Posterior vena cava (tissue), 2 donors: ENCODE measurements at places on chromosomes 16 and 17. TPM values are rescaled to one million over a fixed set of nuclear protein-coding genes. Genes with fewer than 3 reads are reported as not detected.

Gene HOXB9
- not detected for total RNA-seq

Gene BAIAP2
- total RNA-seq = 30.5 TPM

Gene MAFG
- total RNA-seq = 25.0 TPM

Gene IL21R
- total RNA-seq = 0.24 TPM

Gene C1QL1
- total RNA-seq = 0.19 TPM

Gene DYNLRB2
- not detected for total RNA-seq

GRCh38 chr17:48335858-48336500, 94.0 kb downstream of the SKAP1 start:
- DNase-seq = no peak

DNA sequence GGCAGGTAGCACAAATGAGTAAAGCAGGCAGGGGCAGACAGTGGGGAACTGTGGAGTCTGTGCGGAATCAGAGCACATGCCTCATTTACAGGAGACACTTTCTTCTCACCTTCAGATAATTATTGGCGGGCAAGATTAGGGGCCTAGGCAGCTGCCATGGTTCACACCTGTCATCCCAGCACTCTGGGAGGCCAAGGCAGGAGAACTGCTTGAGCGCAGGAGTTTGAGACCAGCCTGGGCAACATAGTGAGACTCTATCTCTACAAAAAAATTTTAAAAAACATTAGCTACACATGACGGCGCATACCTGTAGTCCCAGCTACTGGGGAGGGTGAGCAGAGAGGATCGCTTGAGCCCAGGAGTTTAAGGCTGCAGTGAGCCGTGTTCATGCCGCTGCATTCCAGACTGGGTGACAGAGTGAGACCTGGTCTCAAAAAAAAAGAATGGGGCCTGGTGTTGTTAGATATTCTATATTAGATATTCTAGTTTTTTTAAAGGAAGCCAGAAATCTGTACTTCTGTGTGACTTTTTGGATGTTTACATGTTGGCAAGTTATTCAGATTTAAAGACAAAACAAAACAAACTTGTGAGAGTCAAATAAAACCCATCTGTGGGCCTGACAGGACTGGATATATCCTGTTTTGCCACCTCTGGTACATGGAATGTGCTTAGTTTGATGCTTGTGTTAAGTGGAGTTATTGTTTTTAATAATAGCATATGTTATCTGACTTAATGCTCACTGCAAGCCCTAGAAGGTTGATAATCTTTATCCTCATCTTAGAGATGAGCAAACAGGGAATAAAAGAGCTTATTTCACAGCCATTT, 4.9 kb upstream of the LPCAT2 start:
- no peak for DNase-seq

DNA sequence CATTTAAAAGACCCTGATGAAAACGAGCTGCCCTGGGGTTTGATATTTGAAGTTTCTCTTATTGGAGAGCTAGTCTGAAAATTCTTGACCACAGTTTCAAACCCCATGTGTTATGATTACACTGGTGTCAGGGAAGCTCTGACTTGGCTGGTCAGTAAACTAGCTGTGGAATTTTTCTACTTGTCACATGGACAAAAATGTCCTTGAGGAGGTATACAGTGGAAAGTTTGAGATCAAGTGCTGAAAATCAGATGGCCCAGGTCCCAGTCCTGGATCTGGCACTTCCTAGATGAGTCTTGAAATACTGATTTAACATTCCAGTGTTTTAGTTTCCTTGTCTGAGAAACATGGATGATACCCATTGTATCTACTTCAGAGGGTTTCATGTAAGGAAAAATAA, 30.7 kb upstream of the SOX9 start:
- DNase-seq = no peak

DNA sequence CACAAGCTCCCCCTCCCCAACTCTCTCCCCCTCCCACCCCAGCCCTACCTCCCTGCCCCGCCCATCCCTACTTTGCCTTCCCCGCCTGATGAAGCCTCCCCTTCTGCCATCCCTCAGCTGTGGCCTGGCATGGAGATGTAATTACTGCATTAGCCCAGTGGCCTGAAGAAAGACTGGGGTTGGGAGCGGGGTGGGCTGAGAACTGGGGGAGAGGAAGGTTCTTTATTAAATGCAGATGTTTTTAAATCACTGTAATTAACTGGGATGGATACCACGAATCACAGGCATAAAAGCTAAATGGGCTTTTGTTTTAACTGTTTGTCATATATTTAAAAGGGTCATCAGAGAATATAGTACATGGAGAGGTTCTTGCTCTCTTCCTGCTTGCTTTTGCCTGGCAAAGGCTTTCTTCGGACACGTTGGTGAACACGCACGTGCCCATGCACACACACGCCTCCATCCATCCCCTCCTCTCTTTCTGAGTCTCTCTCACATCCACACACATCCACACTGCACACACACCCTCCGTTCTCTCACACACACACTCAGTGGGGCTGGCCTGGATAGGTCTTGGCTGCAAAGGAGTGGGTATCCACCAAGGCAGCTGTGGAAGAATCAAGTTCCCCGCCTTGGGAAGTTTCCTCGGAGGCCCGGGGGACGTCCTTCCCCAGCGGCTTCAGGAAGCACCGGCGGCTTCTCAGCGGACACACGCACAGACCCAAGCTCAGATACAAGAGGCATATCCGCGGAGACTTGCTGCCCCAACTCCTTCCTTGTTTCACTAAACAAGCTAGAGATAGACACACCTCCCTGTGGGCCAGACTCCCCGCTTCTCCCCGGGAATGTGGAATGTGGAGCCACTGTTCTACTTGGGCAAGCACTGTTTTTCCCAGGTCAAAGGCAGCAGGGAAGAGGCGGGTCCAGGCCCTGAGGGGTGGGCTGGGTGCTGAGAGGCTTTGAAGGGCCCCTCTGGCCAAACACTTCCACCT, 27.4 kb upstream of the TNRC6C start:
- DNase-seq = no peak

GRCh38 chr17:8806926-8807550, 7.9 kb upstream of the MFSD6L start:
- no peak for DNase-seq

DNA sequence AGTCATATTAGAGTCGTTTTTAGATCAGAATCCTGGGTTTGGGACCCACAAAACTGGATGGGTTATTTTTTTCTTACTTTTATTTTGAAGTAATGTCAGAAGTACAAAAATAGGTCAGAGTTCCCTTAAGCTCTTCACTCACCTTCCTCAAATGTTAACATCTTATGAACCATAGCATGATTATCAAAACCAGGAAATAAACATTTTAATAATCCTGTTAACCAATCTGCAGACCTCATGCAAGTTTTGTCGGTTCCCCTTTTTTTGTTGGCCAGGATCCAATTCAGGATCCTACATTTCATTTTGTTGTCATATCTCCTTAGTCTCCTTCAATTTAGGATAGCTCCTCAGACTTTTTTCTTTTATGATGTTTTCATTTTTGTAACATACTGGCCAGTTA, 162.0 kb downstream of the CHD9 start:
- DNase-seq = no peak

GRCh38 chr17:62995377-62995885, 29.4 kb downstream of the TANC2 start:
- DNase-seq = no peak

DNA sequence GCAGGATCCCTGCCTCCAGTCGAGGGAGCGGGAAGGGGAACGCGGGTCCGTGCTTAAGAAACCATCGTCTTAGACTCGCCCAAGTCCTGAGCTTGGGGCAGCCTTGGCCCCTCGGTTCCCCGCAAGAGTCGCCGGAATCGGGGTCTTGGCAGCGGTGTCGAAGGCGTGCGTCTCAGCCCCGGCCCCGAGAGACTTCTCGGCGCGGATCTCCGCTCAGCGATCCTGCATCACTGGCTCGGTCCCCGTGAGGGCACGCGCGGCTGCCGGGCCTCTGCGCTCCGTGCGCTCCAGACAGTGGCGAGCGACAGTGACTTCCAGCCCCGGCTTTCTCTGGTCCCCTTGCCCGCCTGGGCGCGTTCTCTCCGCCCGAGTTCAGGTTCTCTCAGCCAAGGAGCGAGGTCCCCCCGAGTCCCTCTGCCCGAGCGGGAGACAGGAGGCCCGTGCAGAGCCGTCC, 380 bp downstream of the HS3ST3A1 start:
- DNase-seq = peak; percentile 82

DNA sequence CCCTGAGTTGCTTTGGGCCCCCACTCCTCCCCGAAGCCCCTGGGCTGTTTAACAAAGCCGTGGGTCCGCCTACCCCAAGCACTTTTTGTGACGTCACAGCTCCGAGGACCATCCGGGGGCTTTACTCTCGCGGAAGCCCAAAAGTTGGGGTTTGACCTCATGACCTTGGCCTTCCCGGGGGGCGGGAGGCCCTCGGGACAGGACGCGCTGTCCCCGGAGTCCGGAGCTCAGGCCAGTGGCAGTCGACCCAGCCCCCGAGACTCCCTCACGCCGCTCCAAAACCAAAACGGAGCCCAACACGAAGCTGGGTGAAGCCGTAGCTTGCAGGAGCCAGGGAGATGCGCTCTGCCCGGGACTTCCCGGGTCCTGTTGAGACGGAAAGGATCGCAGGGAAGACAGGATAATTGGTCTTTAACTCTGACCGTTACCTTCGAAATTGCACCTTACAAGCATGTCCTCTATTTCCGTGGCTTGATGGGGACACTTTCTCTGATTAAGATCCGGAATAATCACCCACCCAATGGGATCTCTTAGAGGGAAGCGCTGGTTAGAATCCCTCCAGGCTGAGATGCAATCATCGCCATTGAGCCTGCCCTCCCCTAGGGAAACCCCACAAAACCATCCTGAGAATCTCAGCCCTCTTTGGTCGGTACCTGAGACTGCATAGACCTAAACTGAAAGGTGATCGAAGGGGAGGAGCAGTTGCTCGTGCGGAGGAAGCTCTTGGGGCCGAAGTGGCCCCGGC, 4.9 kb upstream of the SOX9 start:
- DNase-seq = no peak

GRCh38 chr17:76261421-76262215, 3.5 kb upstream of the UBALD2 start:
- no peak for DNase-seq

- no peak for DNase-seq
Observed at GRCh38 chr16:47643323-47644000, 182.3 kb downstream of the PHKB start.

DNA sequence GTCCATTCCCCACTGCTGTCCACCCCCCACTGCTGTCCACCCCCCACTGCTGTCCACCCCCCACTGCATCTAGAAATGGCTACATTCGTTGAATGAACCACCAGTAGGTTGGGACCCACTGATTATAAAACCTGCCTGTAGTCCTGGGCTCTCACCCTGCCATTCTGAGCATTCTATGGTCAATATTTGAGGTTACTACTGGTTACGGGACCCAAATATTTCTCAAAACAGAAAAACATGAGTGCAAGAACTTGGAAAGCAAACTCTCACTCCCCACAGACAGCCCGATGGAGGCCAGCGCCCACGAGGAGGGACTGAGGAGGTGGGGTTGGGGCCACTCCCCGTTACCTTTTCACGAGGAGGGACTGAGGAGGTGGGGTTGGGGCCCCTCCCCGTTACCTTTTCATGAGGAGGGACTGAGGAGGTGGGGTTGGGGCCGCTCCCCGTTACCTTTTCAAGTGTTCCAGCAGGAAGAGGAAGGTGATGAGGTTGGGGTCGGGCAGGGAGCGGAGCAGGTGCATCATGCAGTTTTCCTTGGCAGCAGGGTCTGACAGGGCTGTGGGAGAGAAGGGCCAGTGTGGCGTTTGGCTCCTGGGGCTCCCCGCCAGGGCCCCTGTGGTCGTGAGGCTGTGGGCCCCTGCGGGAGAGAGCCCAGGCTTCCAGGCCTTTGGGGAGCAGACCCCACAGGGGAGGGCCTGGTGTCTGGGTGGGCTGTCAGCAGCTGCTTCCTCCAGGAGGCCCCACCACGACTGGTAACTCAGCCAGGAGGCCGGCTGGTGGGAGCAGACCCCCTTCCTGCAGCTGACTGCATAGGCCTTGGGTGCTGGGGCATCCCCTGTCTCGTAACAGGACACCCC, 12.5 kb downstream of the TIMM22 start:
- no peak for DNase-seq

DNA sequence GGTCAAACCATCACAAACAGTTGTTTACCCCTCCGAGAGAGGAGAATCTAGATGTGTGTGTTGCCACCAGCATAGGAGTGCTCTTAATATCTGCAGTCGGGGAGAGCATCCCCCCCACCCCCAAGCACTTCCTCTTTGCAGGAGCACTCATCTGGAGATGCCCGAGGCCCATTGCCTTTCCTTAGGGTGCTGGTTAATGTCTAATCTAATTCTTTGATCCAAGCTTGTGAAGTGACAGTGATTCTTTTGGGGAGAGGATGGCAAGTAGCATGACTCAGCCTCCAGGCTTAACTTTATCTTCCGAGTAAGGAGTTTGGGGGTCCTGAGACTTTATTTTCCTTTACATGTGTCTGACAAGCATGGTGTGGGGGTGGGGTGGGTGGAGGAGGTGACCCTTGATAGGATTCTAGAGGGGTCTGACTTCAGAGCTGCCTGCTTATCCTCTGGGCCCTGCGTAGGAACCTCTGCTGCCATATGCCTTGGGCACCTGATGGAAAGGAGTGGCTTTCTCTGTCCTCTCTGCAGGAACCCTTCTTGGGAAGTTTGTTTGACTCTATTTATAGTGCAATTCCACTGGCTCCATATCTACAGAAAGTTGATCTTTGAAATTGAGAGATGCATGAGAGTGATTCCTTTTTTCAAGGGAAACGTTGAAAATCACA, 207.1 kb downstream of the SPECC1 start:
- no peak for DNase-seq

DNA sequence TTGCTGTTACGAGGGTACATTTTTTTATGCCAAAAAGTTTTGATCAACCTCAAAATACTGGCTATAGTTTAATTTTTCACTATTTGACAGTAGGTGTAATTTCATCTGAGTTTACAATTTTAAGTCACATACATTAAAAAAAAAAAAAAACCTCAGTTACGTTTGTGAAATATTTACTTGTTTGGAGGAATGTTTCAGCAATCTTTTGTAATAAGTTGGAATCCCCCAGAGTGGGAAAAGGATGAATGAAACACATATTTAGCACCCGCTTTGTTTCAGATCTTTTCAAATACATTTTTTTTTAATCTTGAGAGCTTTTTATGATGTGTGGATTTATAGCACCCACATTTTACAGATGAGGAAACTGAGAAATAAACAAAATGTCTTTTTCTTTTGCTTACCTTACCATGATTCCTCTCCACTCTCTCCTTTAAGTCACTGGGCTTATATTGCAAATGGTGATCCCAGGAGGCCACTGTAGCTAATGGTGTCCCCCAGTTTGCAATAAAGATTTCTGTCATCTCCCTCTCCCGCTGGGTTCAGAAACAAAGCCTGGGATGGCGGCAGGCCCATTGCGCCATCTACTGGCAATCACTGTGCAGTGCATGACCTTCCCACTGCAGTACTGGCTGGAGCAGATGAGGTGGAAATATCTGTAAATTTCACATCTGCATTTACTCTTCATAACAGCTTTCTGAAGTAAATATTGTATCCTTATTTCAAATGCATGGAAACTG, 27.7 kb downstream of the TBC1D3B start:
- DNase-seq = peak; percentile 91

GRCh38 chr17:48262982-48263730, 155.6 kb downstream of the SNX11 start:
- DNase-seq = no peak

- peak; percentile 58 for DNase-seq
Observed at GRCh38 chr17:66716236-66717026, 118.5 kb upstream of the CACNG5 start.
